AG20443 (cell line): ENCODE measurements at places on chromosomes 6 and 20.

GRCh38 chr6:83708970-83709747 is at the start of gene SNAP91:
Gene SNAP91, minus strand, starts transcription at chr6:83709101. Its CDS starts 1,174 bp downstream, at chr6:83707927.
- no peak for DNase-seq

- peak; percentile 51 for DNase-seq
These were observed 133.5 kb downstream of the SCML4 start for GRCh38 chr6:107690643-107691061.

DNA sequence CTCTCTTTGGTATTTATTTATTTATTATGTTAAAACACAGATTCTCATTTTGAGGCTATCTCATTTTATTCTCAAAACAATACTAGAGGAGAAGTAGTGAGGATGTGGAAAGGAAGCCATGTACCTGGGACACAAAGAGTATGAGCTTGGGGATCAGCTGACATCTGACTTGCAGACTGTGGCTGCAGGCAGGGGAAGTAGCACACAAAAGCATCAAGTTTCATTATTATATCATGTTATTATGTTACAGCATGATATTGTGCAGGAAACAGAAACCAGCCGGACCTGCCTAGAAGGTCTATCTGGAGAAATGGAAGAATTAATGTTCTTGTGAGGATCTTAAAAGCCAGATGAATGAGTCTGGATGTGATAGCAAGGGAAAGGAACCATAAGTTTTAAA is 248.2 kb downstream of the KHDC1L start:
- no peak for DNase-seq

- DNase-seq: no peak
These were observed 15.8 kb downstream of the PCIF1 start for GRCh38 chr20:45950330-45950646.

DNA sequence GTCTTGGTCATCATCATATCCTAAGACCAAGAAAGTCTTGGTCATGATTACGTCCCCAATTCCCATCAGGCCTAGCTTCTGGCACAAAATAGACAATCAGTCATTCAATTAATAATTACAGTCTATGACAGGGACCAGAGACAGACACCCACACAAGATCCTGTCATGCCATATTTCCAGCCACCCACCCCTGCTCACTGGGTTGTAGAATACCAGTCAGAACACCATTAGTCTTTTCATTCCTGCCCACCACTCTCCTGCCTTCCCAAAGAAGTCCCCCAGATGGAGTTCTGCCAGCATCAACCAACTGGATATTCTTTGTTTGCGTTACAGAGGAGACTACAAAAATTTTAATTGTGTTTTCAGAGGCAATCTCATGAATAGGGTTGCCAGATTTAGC is 81.0 kb downstream of the BCAS1 start:
- DNase-seq: no peak

DNA sequence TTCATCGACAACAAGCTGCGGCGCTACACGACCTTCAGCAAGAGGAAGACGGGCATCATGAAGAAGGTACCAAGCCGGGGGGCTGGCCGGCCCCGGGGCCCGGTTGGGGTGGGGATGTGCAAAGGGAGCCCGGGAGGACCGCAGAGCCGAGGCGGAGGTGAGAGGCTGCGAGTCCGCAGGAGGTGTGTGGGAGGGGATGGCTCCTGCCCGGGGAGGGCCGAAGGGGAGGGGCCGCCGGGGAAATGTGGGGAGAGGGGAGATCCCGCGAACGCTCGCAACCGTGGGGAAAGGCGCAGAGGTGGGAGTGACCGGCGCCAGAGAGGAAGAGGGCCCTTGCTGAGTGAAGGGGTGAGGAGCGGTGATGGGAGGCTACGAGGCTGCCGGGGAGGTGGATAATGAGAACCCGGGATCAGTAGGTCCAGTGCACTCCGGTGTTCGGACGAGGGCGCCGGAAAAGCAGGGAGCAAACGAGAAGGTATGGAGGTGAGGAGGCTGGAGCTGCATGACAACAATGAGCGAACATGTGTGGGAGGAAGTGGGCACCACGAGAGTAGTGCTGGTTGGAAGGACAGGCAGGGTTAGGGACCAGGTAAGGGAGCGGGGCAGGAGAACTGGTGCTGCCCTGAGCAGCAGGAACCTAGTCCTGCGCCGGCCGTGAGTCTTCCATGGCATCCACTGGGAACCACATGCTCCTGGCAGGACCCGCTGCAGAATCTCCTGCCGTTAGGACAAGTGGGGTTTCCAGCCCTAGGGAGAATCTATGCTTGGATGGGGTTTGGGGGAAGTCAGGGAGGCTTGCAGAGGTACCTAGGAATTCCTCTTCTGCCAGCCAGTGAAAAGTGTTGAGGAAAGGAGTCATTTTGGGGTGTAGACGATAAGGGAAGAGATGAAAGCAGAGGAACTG is 1.3 kb downstream of the SRF start:
- peak; percentile 25 for DNase-seq

GRCh38 chr20:1557605-1558004 is at the start of gene SIRPD:
Gene SIRPD, minus strand, starts transcription at chr20:1557705. Its CDS starts 52 bp downstream, at chr20:1557653.
- DNase-seq: no peak

DNA sequence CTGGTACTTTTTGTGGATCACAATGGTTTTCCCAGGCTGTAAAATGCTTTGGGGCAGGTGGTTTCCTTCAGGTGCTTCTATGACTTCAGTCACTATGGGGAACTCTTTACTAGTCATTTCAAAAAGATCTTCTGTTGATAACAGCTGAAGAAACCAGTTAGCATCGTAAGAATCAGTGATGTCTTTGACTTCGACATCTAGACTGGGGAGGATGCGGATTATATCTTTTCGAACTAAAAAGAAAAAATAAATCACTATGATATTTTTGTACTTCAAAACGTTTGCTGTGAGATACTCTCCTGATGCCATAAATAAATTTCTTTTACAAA is 87.2 kb downstream of the THEMIS start:
- no peak for DNase-seq
